ENCODE measurements at places on chromosomes 11 and 22.

- no peak for DNase-seq
Measured at GRCh38 chr11:60169264-60169915, 13.5 kb downstream of the MS4A6A start.

- DNase-seq, result no peak
Measured at GRCh38 chr11:68296344-68297051, 15.9 kb upstream of the LRP5 start.

DNA sequence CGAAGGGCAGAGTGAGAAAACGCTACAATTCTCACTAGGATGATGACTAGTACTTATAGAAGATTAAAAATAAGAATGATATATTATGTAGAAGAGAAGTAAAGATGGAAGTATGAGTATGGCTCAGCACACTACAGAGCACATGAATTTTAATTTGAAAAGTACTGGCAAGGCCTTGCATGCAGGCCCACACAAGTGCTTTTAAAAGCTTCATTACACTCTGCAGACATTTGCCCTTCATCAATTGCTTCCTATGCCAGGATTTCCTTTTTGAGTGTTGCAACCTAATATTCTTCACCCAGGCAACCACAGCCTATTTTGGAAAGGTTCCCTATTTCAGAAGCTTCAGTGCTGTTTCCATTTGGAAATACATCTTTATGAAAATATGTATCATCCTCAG lies 81.1 kb downstream of the LARGE2 start:
- no peak for DNase-seq

DNA sequence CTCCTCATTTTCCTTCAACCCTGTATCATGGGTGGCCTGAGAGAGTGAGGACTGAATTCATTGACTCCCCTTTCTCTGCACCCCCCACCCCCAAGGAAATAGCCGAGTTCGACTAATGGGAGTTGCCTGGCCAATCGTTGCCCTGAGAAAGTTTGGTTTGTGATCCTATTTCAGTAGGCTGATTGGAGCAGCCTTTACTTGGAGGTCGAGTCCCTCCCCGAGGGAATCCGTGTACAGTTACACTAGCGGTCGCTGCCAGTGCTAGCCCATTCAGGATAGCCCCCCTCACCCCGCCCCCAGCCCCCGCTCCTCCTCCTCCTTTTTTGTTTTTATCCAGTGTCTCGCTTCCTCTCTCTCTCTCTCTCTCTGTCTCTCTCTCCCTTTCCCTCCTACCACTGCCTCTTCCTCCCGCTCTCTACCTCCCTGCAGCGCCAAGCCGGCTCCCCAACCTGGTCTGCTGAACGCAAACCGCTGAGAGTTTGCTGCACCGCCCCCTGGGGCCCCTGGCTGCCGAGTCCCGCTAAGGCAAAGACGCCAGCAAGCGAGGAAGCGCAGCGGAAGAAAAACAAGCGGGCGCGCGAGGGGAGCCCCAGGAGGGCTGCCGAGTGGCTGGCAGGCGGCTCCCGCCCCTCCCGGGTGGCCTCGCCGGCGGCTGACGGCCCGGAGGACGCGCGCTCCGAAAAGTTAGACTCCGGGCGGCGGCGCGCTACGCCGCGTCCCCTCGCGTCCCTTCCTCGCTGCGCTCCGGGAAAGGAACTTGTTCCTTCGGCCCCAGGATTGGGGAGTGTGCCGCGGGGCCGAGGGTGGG lies at the start of gene GRAMD1B:
Gene GRAMD1B (plus strand): TSS at position 357 of the 808 bp plus-strand sequence. CDS start 524 bp downstream, outside the sequence.
- DNase-seq, result no peak

GRCh38 chr22:23181721-23182308 lies 1.5 kb downstream of the BCR start:
- DNase-seq, result no peak

- DNase-seq, result no peak
Measured at GRCh38 chr11:59185386-59185945, 13.5 kb downstream of the DTX4 start.

- DNase-seq, result no peak
Measured at GRCh38 chr11:43690929-43691725, 10.6 kb downstream of the HSD17B12 start.

DNA sequence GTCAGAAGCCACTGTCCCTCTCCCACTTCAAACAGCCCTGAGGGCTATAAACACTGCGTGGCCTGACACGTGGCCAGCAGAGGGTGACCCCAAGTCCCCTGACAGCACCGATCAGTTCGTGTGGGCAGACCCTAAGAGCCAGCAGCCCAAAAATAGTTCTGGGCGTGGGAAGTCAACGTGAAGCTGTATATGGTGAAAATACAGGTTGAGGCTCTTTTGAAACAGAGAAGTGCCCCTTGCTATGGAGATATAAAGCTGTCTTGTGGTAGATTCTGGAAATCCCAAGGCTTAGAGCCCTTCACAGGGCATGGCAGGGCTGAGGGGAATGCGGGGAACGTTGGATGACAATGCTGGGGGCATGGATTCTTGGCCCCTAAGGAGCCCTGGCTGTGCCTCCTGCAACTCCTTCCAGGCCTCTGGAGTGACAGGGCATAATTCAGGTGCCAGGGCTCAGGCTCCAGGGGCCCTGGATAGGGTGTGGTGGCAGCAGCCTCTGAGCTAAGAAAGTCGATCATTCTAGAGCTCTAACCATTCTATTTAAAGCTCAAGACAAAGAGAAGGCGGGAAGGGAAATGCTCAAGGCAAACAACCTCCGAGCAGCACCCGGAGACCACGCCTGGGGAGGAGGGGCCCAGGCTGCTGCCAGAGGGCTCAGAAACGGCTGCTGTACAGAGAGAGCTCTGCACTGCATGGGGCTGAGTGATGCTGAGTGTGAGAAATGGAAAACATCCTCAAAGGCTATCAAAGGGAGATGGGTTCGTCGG lies 60.4 kb upstream of the CD5 start:
- DNase-seq, result no peak

DNA sequence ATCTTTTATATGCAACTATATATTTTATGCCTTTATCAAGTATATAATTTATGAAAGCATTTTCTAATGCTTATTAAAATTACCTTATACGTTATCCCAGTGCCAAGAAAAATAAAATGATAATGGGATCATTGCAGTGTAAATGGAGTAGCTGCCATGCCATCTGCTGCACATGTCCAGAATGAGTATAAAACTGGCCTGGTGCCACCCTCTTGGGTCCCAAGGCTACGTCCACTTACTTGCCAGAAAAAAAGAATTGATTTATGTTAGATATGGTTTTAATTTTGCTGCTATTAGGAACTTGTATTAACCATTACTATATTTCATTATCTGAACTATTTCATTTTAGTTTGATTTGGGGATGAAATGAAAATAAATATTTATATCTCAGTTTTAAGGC lies 1127.1 kb upstream of the CNTN5 start:
- no peak for DNase-seq

DNA sequence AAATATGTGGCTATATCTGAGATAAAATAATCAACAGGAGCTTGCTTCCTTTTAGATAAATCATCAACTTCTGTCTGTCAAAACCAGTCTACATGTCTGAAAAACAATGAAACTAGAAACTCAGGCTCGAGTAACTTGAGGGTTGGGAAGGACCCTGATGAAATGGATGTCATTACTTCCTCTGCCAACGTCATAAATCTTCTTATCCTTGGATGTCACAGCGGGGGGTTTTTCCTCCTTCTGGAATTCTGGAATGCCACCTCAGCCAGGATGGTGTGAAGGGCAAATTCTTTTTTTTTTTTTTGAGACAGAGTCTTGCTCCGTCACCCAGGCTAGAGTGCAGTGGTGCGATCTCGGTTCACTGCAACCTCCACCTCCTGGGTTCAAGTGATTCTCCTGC lies 13.4 kb downstream of the LGR4 start:
- DNase-seq, result no peak

- DNase-seq, result no peak
Measured at GRCh38 chr11:122808478-122808869, 29.8 kb upstream of the CRTAM start.

GRCh38 chr22:19674129-19674928 lies 40.0 kb upstream of the SEPTIN5 start:
- DNase-seq, result no peak
